ENCODE measurements at places on chromosomes 6 and 20.
A peak's percentile ranks its signal among the peaks of the same experiment; 100 is the strongest.

DNA sequence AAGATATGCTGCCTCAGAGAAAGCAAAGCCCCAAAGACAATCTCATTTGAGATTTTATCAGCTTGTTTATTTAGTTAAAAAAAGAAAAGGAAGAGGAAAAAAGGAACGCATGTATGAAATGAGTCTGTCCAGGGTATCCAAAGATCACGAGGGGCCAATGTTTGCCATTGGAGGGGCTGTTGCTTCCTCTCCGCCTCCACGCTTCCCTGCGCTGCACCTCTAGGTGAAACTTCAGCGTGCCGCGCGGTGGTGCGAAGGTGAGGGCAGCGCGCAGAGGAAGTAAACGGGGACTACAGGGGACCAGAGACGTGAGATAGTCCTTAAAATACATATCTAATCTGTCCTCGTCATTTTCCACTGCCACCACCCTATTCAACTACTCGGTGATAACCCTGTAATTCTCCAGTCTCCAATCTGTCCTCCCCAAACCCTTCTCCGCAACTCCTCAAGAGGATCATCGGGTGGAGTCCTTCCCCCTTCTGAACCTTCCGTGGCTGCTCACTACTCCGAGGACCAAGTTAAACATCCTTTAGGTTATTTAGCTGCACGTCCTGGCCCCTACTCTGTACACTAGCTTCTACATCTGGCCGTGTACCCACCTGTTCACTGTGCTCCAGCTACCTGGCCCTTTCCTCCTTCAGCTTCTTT lies 1.1 kb upstream of the DCBLD1 start:
- no peak for DNase-seq

DNA sequence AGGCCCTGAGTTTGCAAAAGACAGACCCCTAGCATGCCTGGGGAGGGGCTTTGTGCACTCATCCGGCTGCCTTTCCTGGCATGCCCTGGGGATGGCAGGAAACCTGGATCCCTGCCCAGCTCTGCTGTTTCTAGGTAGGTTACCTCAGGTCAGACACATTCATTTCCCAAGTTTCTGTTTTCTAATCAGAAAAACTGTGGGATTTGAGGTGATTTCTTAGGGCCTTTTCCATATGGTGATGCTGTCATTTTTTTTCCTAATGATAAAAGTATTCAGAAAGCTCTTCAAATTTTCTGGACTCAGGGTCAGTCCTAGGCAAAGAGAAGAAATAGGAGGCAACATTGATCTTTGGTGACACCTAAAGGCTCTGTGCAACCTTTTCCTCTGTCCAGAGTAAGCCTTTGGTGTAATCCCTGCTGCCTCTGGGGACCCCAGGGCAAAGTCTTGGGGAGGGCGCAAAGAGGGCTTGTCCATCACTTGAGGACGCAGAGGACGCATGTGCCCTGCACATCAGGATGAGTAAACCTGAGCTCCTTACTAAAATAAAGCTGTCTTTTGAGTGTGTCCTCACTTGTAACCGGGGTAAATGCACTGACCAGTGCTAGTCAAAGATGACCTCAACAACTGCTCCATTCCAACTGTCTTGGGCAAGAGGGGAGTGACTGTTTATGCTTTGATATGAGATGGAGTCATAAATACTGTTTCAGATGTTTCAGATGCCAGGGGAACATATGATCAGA lies 13.5 kb upstream of the TRAM2 start:
- DNase-seq = no peak

DNA sequence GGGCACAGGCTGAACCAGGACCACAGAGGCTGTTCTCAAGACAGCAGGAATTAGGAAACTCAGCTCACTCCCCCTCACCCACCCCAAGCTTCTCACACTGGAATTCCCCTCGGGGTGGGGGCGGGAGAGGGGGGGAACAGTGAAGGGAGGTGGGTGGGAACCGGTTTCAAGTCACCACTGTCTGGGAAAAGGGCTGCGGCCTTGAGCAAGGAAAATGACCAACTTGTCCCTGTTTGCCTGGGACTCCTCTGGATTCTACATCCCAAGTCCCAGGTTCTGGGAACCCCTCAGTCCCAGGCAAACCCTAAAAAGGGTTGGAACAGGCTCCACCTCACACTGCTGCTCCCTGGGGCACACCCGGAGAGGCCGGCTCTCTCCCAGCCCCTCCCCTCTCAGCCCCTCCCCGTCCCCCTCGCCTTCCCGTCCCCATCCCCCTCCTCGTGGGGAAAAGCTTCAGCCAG lies 230.7 kb downstream of the TFAP2C start:
- DNase-seq = no peak

GRCh38 chr20:36097337-36098151 lies 57.0 kb upstream of the EPB41L1 start:
- DNase-seq = peak; percentile 34

- DNase-seq = no peak
These were observed 127.6 kb downstream of the SYNDIG1 start for GRCh38 chr20:24597051-24597450.

- DNase-seq = no peak
These were observed 22.6 kb upstream of the TINAG start for GRCh38 chr6:54285595-54285994.

DNA sequence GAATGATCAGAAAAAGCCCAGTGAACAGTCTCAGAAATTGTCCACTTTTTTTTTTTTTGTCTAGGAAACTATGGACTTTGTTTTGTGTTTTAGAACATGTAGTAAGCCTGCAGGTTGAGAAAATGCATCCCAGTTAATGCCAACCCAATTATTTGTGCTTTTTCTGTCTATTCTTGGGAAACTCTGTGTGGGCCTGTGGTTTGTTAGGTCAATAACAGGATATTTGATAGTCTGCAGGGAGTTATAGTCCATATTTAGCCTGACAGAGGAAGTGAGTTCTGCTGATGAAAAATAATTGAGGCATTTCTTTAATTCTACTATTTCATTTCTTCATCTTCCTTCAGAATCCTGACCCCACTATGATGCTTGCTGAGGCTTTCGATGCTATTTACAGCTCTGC lies 154.0 kb upstream of the LAMP5 start:
- no peak for DNase-seq

- DNase-seq = peak; percentile 6
These were observed 771.4 kb upstream of the MMS22L start for GRCh38 chr6:98054453-98054852.

DNA sequence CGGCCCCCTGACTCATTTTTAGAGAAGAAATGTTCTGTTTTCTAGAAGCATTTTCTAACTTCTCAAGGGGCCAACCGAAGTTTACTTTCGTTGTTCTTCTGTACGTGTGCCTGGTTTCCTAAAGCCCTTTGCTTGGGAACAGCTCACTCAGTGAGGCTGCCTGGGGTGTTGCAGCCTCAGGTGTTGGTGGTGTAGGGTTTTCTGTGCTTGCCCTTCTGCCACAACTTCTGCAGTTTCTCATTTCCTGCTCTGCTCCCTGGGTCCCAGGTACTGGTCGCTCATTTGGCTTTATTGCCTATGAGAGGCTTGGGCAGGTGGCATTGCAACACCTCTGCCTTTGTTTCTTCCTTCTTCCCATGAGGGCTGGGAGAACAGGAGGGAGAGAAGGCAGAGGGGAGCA lies 278.3 kb downstream of the SOX4 start:
- no peak for DNase-seq

DNA sequence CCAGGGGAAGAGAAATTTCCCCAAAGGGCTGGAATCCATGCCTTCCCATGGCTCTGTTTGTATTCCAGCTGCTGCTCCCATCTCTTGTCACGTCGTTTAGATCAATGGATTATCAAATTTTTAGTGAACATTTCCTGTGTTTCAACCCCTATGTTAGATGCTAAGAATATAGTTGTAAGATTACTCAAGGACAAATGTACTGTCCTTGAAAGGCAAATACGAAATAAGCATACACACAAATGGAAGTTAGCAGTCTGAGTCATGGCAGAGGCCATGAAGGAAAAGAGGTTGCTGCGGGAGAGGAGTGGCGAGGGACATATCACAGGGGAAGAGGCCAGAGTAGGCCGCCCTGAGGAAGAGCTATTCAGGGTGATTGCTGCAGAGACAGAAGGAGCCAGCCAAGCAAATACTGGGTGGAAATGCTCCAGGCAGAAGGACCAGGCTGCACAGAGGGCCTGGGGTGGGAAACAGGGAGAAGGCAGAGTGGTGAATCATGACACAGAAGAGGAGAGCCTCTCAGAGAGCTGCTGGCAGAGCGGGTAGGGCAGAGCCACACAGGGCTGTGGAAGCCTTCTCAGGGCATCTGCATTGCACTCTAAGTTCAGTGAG lies 219.2 kb upstream of the LRFN2 start:
- DNase-seq = peak; percentile 6

DNA sequence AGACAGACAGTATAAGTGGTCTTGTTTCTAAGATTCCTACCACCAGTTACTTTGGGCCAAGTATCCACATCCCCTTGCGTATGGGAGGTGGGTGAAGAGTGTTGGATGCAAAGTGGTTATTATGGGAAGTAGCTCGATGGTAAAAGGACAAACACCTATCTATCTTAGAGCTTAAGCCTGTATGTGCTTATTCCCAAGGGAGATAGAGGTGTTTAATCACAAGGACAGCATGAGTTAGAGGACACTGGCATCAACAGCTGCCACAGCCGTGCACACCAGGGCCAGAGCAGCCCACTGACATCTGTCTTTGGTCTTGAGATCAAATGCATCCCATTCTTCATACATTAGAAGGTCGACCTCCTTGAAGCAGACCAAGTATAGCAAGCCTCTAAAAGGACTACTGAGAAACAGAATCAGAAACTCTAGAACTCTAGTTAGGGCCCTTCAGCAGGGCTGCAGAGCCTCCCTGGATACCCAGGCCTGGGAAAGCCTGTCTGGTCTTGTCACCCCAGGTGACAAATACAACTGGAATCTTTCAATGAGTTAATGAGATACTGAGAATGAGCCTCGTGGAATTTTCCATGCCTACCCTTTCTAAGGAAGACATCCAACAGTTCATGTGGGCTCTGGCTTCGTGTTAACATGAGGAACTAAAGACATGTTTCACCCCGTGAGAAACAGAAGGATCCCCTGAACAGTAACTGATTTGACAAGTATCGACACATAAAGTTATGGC lies 28.7 kb downstream of the TXNDC5 start:
- DNase-seq = peak; percentile 28

- DNase-seq = no peak
These were observed 41.8 kb downstream of the BMP7 start for GRCh38 chr20:57224641-57225138.

DNA sequence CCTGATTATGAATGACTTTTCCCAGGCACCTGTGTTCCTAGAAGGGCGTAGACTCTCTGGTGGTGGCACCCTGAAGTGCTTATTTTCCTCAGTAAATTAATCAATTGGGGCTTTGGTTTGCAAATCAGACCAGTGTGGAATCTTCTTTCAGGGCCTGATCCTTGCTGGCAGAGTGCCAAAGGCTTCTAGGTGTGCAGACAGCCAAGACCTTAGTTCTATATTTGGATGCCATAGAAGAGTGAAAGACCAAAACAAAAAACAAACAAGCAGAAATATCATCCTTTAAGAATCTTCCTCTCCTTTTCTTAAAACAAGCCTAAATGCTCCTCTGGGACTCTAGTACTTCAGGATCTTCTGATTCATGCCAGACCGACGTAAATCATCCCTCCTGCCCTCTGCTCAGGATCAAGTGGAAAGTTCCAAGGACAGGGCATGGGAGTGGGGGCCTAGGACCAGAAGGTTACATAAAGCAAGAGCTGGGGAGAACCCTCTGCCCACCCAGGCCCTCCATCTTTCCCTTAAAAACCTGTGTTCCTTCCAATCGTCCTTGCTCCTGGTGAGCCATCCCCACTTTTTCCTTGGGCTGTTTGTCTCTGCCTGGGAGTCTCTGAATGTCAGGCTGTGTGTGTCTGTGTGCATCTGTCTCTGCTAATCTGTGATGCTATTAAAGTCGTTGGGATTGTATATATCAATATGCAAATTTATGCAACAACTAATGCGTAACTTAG lies 70.5 kb upstream of the MYLIP start:
- DNase-seq = no peak

DNA sequence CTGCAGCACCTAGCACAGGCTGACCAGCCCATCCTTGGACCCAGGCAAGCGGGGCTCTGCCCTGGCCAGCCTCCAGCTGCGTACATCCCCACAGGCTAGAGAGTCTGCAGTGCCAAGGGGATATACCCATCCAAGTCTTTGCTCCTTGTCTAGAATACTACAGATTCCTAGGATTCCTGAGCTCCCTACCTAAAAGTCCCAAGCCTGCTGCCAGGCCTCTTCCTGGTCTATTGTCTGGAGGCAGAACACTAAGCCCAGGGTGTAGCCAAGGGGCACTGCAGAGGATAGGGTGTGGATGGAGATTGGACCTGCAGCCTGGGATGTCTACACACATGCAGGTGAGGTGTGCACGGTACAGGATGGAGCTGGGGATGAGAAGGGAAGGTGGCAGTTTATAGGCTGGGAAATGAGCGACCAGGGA lies 90.0 kb upstream of the SIRPA start:
- no peak for DNase-seq

DNA sequence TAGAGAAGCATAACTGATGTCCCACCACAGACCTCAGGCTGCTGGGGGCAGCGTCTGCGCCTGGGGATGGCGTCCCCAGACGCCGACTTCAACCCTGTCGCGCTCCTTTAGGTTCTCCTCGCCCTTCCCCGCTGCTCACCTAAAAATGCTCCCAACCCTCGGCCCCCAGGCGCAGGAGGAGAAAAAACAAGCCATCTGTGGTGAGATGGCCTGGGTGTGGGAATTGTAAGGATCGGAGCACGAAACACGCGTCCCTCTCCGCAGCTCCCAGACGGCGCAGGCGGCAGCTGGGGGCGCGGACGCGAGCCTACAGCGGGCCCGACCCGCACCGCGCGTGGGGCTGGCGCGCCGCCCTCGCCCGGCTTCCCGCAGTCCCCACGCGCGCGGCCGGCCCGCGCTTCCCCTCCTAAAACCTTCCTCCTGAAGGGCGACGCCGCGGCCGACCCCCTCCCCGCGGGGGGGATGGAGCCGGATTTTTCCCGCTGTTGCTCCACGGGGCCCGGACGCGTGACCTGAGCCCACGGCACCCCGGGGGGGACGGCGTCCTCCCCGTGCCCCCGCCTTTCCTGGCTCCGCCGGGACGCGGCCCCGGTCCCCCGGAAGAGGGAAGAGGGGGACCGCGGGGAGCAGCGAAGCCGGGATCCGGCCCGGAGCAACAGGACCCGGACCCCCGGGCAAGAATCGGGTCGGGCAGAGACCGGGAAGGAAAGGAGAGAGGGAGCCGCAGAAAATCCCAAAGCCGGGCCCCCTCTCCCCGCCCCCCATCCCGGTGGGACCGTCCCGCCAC lies 611 bp downstream of the EPB41L2 start:
- DNase-seq = no peak

DNA sequence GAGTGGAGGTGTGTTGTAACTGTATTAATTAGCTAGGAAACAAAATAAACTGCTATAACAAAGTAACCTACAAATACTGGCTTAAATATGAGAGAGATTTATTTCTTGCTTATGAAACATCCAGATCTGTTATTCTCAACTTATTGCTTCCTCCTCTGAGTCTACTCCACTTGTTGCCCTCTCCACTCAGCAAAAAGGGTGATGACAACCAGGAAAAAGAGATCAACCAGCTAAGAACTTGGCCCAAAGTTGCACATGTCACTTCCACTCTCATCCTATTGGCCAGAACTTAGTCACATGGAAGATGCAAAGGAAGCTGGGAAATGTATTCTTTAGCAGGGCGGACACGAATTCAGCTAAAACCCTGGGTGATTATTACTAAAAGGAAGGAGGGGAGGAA lies 5.2 kb upstream of the TP53RK start:
- no peak for DNase-seq
